ENCODE measurements at places on chromosomes 7 and 10. TPM values are rescaled to one million over a fixed set of nuclear protein-coding genes. Genes with fewer than 3 reads are reported as not detected.

DNA sequence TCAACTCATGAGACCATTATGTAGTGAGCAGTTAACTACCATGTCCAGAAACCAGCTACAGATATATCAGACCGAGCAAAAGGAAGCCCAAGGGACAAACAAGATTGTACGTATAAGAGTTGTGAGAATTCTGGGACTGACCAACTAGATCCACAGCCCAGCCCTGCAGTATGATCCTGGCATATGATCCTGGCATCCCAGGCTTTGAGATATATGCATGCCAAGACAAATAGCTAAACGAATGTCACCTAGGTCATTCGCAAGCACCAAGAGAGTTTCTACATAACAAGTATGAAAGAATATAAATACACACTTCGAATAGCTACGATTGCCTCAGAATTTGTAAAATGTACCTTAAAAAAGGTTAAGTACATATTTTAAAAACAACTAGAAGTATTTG, 56.4 kb upstream of the PMPCB start:
- no peak for DNase-seq
- H3K36me3 ChIP-seq = no peaks in the 10 kb centered on the region
- H3K4me1 ChIP-seq = no peaks in the 10 kb centered on the region
- no peaks in the 10 kb centered on the region for H3K27me3 ChIP-seq
- H3K4me3 ChIP-seq = no peak overlapping the region

DNA sequence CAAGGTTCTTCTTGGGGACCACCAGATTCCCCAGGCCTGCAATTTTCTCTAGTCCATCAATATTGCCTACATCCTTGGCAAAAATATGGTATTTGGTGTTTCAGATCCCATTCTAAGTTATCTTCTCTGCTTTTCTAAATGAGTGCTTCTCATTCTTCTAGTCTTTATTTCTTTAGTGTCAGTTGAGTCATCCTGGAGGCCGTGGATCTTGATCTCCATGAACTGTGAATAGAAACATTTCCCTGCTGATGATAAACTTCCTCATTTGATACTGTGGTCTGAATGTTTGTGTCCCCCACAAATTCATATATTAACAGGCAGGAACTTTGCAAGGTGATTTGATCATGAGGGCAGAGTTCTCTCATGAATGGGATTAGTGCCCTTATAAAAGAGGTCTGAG, 779.3 kb downstream of the INHBA start:
- no peak overlapping the region for H3K27ac ChIP-seq
- no peaks in the 10 kb centered on the region for H3K36me3 ChIP-seq
- no peaks in the 10 kb centered on the region for H3K27me3 ChIP-seq
- H3K4me3 ChIP-seq = no peak overlapping the region
- peaks cover 6% of the 10 kb centered on the region for H3K4me1 ChIP-seq

The EBLN1 gene
- total RNA-seq = not detected

DNA sequence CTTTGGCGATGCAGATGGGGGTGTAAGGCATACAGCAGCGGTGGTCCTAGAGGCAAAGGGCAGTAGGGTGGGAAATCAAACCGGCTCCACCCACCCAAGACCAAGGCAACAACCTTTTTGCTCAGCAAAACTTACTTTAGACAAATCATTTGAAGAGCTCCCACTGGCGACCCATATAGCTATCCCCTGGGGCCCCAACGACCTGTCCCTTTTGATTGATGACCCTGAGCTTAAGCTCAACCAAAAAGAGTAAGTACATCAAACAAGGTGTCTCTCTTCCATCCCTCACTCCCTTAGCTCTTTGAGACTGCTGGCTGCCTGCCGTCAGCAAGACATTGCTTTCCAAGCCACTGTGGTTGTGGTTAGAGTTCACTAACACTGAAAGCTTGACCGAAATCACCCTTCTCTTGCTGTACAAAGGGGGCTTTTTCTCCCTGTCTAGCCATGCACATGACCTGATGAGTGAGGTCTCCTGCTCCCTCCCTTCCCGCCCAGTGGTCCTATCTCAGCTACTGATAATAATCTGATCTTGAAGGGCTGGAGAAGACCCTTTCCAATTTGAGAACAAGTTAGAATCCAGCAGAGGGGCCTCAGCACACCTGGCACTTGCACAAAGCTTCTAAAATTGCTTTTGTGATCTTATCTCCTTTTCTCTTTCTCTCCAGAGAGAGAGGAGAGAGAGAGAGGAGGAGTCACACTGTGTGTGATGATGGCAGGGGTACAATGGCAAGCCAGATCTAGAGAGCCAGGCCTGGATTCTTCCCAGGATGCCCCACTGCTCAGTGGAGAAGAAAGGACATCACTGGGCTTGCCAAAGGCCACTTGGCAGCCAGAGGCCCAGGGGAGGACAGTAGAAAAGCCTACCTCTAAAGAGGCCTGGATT, 42.2 kb downstream of the XPNPEP1 start:
- no peaks in the 10 kb centered on the region for H3K4me1 ChIP-seq
- H3K27ac ChIP-seq = no peak overlapping the region
- no peak overlapping the region for H3K4me3 ChIP-seq
- H3K36me3 ChIP-seq = peaks cover 30% of the 10 kb centered on the region

DNA sequence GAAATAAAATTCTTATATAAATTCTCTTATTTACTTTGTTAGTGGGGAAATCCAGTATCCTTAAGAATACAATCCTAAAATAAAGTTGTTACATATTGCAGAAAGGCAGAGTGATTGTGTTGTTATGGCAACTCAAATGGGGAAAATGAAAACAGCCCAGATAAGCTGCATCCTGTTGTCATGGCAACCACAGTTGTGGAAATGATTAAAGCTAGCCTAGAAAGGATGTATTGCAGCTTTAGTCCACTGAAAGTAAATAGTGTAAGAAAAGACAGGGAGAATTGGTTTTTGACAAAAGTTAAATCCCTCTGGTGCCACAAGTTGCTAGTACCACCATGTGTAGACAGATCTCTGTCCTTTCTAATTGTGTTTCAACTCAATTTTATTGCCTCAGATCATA, 43.2 kb downstream of the BTRC start:
- H3K4me3 ChIP-seq = no peak overlapping the region
- no peak overlapping the region for H3K27ac ChIP-seq
- H3K4me1 ChIP-seq = no peaks in the 10 kb centered on the region
- no peak for DNase-seq
- no peaks in the 10 kb centered on the region for H3K36me3 ChIP-seq

DNA sequence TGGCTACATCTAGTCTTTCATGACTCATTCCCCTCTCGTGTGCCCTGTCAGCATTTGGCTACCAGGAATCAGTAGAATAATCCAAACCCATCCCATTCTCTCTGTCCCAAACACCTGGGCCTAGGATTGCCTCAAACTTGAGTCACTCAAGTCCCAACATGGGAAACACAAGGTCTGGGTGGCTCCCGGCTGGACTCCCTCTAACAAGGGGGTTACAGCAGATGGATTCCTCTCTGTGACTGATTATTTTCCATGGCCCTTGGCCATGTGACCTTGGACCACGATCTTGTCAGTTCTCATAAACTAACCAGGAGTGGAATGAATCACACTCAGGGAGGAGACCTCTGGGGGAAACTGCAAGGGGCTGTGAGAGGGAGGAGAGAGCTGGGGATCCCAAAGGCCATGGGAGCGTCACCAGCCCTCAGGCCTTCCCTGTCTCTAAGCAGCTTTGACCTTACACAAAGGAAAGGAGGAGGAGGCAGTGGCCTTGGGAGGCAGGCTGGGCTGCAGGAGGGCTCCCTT, 533.1 kb downstream of the KCNMA1 start:
- DNase-seq = peak; percentile 86
- H3K27ac ChIP-seq = peak overlapping the region; percentile 23
- no peak overlapping the region for H3K4me3 ChIP-seq
- H3K27me3 ChIP-seq = no peaks in the 10 kb centered on the region

DNA sequence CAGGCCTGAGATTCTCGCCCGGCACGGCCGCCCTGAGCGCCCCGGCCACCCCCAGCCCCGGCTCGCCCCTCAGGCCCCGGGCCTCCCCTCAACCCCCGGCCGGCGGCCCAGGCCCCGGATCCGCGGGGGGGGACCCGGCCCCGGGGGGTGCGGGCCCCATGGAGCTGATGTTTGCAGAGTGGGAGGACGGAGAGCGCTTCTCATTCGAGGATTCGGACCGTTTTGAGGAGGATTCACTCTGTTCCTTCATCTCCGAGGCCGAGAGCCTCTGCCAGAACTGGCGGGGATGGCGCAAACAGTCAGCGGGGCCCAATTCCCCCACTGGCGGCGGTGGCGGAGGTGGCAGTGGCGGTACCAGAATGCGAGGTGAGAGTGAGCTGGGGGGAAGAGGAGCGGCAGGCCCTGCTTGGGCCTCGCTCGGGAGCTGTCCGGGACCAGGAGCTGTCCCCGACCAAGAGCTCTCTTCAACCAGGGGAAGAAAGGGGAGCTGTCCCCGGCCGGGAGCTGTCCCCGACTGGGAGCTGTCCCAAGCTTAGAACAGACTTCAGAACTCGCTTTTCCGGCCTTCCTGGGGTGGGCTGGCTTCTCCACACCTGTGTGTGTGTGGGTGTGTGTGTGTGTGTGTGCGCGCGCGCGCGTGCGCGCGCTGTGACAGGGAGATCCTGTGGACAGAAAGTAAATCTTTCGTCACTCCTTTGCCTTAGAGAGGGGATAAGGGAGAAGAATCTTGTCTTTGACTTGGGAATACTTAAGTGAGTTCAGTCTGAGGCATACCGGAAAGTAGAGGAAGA, 510 bp downstream of the ZSWIM8 start:
- H3K27me3 ChIP-seq = no peaks in the 10 kb centered on the region
- H3K4me3 ChIP-seq = peak overlapping the region; percentile 73
- no peak for DNase-seq
- peaks cover 50% of the 10 kb centered on the region for H3K4me1 ChIP-seq
- H3K27ac ChIP-seq = peak overlapping the region; percentile 88

DNA sequence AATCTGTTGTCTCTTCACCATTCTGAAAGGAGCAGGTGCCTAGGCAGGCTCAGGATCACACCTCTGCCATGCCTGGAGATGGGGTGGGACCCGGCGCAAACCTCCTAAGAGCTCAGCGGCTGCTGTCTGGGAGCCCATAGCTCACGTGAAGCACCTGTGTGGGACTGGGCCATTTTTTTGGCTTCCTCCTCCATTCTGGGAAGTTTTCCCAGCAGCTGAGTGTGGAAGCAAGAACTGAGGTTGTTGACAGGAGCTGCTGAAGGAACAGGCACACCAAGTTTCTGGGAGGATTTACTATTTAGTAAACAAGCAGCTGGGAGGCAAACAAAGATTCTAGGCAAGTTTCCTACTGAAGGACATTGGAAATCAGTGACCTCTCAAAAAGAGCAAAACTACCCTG, 77.3 kb downstream of the FAM13C start:
- no peaks in the 10 kb centered on the region for H3K27me3 ChIP-seq
- H3K4me1 ChIP-seq = no peaks in the 10 kb centered on the region
- no peak overlapping the region for H3K4me3 ChIP-seq
- no peak for DNase-seq

DNA sequence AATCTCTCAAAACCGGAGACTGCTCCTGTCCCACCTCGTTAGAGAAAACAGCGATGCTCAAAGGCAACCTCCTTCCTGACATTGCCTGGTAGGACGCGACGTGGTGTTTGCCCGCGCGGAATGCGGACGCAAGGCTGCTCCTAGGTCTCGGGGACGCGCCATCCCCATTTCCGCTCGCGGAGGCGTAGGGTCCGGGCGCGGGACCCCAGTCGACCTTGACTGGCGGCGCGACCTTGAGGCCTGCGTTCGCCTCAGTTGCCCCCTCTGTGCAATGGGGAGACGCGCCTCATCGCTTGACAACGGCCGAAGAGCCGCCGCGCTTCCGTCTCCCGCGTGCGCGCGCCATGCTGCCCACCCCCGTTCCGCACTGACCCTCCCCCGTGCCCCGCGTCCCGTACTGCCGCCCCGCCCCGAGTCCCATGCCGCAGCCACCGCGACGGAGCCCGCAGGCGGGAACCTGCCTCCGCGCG, 412 bp upstream of the PPIA start:
- peaks cover 26% of the 10 kb centered on the region for H3K4me1 ChIP-seq
- H3K27me3 ChIP-seq = no peaks in the 10 kb centered on the region
- peaks cover 24% of the 10 kb centered on the region for H3K36me3 ChIP-seq
- H3K4me3 ChIP-seq = peak overlapping the region; percentile 94

GRCh38 chr7:126535176-126535575, 717.6 kb downstream of the GRM8 start:
- no peaks in the 10 kb centered on the region for H3K4me1 ChIP-seq
- H3K27me3 ChIP-seq = no peaks in the 10 kb centered on the region
- H3K27ac ChIP-seq = no peak overlapping the region
- H3K36me3 ChIP-seq = no peaks in the 10 kb centered on the region

DNA sequence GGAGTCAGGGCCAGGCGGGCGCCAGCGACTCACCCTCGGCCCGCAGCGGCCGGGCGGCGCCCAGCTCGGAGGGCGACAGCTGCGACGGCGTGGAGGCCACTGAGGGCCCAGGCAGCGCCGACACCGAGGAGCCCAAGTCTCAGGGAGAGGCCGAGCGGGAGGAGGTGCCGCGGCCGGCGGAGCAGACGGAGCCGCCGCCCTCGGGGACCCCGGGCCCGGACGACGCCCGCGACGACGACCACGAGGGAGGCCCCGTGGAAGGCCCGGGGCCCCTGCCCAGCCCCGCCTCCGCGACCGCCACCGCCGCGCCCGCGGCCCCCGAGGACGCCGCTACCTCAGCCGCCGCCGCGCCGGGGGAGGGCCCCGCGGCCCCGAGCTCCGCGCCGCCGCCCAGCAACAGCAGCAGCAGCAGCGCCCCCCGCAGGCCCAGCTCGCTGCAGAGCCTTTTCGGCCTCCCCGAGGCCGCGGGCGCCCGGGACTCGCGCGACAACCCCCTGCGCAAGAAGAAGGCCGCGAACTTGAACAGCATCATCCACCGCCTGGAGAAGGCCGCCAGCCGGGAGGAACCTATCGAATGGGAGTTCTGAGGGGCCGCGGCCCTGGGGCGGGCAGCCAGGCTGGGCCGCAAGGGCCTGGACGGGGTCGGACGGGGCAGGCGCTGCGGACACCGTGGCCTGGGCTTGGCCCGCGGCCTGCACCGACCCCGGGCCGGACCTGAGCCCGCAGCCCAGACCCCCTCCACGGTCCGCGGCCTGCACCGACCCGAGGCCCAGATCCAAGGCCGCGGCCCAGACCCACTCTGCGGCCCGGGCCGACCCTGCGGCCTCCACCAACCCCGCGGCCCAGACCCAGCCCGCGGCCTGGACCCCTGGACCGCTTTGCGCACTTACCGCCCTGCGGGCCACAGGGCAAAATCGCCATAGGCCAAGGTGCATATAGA, 37.9 kb upstream of the SH2B2 start:
- peaks cover 42% of the 10 kb centered on the region for H3K36me3 ChIP-seq
- no peaks in the 10 kb centered on the region for H3K27me3 ChIP-seq
- no peak for DNase-seq
- H3K4me3 ChIP-seq = no peak overlapping the region

- no peak for DNase-seq
- no peaks in the 10 kb centered on the region for H3K36me3 ChIP-seq
- H3K27me3 ChIP-seq = no peaks in the 10 kb centered on the region
- H3K4me3 ChIP-seq = no peak overlapping the region
Measured at GRCh38 chr7:14218338-14218737, 228.9 kb upstream of the ETV1 start.

The HTR5A gene
- total RNA-seq = not detected

GRCh38 chr7:11750191-11750590, 81.8 kb downstream of the THSD7A start:
- no peaks in the 10 kb centered on the region for H3K36me3 ChIP-seq
- no peak for DNase-seq
- no peaks in the 10 kb centered on the region for H3K4me1 ChIP-seq

The AOAH gene
- total RNA-seq = 19.4 TPM

DNA sequence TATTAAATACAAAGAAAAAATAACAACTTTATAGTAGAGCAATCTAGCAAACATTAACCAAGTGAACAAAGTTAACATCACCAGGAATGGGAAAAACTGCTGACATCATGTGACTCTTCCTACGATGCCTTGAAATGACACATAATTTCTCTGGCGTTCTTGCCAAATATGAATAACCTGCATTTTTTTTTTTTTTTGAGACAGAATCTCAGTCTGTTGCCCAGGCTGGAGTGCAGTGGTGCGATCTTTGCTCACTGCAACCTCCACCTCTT, 126.5 kb upstream of the VKORC1L1 start:
- H3K27me3 ChIP-seq = no peaks in the 10 kb centered on the region
- peaks cover 47% of the 10 kb centered on the region for H3K4me1 ChIP-seq
- H3K4me3 ChIP-seq = no peak overlapping the region
- no peak for DNase-seq
- peak overlapping the region; percentile 97 for H3K27ac ChIP-seq
